ENCODE measurements at places on chromosomes 4 and X.

DNA sequence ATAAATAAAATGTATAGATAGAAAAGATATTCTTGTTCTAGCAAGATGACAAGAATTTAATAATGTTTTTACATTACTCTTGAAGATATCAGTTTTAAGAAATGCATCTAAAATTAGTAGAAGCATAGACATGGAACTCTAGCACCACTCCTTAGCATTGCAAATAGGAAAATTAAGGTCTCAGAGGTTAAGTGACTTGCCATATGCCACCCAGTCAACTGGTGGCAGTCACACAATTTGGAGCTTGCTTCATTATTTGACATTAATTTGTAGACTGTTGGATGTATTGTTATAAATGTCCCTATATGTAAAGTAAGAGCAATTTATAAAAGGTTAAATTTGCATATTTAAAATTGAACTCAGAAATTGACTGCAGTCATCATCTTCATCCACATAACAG is 20.8 kb downstream of the GPM6A start:
- no peak for DNase-seq

- no peak for DNase-seq
Measured at GRCh38 chrX:23195761-23196160, 138.9 kb upstream of the PTCHD1 start.

DNA sequence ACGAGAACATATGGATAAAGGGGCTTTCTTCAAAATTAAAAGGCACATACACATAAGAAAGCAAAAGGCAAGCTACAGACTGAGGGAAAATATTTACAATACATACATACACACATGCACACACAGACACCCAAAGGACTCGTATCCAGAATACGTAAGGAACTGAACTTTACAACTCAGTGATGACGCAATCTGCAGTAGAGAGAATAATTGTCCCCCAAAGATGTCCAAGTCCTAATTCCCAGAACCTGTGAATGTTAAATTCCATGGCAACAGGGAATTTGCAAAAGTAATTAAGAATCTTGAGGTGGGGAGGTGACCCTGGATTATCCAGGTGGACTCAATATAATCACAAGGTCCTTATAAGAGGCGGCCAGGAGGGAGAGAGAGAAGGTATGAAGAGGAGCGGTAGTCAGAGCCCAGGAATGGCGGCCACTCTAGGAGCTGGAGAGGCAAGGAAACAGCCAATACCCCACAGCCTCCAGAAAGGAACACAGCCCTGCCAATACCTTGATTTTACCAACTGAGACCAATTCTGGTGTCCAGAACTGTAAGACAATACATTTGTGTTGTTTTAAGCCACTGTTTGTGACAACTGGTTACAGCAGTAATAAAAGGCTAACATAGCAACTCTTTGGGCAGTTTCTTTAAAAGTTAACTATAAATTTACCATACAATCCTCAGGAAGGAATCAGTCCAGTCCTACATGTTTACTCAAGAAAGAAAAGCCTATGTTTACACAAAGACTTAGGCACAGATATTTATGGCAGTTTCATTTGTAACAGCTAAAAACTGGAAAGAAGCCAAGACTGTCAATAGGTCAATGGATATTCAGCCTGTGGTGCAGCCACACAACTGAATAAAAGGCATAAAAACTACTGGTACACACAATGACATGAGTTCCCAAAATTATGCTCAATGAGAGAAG is 27.3 kb upstream of the STS start:
- peak; percentile 46 for DNase-seq

DNA sequence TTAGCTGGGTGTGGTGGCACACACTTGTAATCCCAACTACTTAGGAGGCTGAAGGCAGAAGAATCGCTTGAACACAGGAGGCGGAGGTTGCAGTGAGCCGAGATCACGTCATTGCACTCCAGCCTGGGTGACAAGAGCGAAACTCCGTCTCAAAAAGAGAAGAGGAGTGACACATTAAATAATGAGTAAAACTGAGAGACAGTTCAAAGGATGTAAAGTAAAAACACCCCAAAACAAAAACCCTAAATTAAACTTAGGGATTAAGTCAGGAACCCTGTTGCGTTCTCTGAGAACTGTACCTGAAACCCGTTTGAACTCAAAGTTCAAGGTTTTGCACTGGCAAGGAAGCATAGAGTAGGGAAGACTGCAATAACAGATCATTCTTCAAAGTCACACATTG is 141.7 kb downstream of the BRWD3 start:
- no peak for DNase-seq

GRCh38 chrX:26788402-26788998 is 572.5 kb downstream of the MAGEB5 start:
- DNase-seq = no peak

- peak; percentile 98 for DNase-seq
Measured at GRCh38 chr4:122045533-122045932, 93.7 kb upstream of the TRPC3 start.

GRCh38 chr4:148735432-148736155 is 293.4 kb upstream of the NR3C2 start:
- no peak for DNase-seq

GRCh38 chr4:24076811-24077210 is 187.0 kb upstream of the PPARGC1A start:
- DNase-seq = no peak

DNA sequence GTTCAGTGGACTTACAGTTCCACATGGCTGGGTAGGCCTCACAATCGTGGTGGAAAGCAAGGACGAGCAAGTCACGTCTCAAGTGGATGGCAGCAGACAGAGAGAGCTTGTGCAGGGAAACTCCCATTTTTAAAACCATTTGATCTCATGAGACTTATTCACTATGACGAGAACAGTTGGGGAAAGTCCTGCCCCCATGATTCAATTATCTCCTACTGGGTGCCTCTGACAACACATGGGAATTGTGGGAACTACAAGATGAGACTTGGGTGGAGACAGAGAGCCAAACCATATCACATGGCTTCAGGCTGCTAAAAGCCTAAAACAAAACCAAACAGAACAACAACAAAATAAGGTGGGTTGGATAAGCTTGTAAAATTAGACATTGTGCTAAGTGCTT is 194.4 kb upstream of the CPEB2 start:
- DNase-seq = no peak

DNA sequence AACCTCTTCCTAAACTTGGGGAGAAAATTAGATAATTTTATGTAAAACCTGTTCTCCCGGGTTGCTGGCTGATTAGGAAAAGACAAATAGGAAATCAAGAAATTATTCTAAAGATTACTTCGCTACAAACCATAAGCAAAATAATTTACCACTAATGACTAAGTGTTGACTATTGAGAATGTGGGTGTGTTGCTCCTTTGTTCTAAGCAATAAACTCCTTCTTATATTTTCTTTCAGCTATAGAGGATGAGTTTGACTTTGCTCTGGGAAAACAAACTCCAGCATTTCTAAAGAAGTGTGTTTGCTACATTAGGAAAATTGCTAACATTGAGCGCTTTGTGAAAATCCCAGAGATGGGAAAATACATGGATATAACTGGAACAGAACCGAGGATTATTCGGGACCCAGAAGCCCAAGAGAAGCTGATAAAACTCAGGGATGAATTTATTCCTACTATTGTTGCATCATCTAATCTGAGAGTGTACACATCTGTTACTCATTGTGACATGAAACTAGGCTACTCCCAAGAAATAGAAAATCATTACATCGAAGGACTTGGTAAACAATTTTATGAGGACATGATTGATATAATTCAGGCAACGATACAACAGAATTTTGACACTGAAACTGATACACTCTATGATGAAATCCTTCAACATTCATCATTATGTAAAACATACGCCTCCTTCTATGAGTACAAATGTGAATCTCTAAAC is 194.2 kb downstream of the NWD2 start:
- no peak for DNase-seq

- DNase-seq = no peak
Measured at GRCh38 chrX:151806967-151807540, 72.5 kb downstream of the CNGA2 start.

- DNase-seq = no peak
Measured at GRCh38 chr4:6390356-6390755, 82.1 kb downstream of the PPP2R2C start.

GRCh38 chrX:68895341-68895755 is 66.5 kb downstream of the EFNB1 start:
- peak; percentile 21 for DNase-seq

DNA sequence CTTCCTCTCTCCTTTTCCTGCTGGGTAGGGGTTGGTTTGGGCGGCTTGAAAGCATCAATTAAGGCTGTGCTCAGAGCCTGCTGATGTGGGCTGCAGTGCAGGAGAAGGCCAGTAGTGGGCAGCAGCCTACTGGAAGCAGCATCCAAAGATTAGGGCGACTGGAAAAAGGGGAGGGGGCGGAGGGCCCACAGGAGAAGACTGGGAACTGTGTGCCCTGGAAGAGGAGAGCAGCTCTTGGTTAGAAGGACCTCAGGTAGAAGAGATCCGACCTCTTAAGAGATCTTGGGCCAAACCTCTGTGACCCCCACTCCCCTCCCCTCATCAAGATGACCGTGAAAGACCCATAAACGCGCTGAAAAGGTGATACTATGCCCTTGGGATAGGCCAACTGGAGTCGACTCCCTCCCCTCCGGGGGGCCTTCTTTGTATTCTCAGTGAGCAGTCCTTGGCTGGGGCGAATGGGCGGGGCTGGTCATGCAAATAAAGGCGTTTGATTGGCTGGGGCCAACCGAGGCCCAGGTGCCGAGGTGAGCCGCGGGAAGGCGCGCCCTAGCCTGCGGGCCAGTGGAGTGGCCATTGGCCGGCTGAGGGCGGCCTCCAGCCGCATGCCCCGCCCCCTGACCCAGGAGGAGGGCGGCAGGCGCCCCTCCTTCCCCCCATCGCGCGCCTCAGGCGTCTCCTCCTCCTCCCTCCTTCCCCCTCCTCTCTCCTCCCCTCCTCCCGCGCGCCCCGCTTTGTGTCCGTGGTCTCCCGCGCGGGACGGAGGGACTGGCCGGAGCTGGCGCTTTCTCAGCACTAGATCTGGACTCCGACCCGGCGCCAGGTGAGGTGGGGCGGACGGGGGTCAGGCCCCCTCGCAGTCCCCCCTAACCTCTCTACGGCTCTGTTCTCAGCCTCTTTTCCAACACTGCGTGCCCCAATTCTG is 10.1 kb downstream of the DLG3 start:
- peak; percentile 59 for DNase-seq

DNA sequence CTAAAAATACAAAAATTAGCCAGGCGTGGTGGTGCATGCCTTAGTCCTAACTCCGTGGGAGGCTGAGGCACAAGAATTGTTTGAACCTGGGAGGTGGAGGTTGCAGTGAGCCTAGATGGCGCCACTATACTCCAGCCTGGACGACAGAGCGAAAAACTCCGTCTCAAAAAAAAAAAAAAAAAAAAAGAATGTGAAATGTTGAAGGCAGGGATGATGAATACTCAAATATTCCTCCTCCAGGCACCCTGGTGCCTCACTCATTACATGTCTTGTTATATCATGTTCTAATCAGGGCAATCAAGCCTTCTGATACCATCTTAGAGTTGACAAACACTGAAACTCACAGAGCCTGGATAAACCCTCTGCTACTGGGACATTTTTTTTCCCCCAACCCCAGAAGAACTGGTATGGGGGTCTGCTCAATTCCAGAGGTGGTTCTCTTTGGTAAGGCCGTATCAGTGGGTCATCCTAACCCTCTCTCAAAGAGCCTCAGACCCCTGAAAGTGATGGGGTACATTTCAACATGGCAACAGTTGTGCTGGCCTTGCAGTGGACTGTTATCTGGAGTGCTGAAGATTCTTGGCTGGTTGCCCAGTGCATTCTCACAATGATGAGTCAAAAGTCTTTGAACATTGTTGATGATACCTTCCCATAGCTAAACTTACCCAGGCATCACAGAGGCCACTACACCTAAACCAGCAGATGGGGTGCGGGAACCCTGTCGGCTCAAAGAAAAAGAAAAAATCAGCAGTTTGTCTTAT is 2.4 kb upstream of the SH3KBP1 start:
- DNase-seq = peak; percentile 74

DNA sequence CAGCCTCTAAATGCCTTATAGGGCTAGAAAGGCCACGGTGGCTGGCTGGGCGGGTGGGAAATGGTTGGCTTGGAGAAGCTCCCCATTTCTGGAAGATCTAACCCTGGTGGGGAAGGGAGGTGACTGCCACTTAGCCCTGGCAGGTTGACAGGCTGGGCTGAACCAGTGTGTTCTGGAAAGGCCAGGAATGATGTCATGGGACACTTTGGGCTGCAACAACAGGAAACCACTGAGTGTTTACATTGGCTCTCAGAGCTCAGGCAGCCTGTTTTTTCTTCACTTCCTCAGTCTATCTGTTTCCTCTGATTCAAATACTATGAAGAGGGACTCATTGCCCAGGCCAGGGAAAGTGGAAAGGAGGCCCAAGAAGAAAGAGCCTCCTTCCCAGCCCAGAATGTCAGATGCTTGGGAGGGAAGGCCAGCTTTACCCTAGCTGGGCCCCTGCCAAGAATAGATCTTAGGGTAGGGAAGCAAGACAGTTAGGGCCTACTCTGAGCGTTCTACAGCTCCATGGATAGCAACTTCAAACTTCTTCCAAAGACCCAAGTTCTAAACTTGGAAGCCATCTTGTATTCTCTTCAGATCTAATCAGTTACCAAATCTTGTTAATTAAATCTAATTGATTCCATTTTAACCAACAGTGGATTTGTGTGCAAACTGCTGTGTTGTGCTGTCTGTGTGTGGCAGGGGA is 65.8 kb upstream of the MSN start:
- DNase-seq = peak; percentile 92

DNA sequence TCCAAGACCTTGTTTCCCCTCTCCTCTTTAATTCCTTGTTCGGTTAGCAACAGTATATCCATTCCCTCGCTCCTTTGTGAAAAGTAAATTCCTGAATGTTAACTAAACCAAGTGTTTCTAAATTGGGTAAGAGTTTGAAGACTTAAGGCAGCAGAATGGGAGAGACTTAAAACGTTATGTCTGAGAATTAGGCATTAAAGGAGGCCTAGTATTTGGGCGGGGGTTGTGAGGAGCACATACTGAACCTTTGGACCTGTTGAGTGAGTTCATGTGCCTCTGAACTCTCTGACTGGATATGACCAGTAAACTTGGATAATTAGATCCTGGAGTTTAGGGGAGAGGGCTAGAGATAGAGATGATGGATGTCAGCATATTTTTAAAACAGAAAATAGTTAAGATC is 1.2 kb downstream of the MSMO1 start:
- no peak for DNase-seq

Data from EH (cell line).